ENCODE measurements at places on chromosomes 4 and X. TPM values are rescaled to one million over a fixed set of nuclear protein-coding genes. Genes with fewer than 3 reads are reported as not detected.

TLR7 gene
- total RNA-seq: not detected

SLC6A14 gene
- total RNA-seq: not detected

SPANXD gene
- total RNA-seq: not detected

FAM149A gene
- 1.1 TPM for total RNA-seq

RASL11B gene
- total RNA-seq: 0.08 TPM

NKAP gene
- total RNA-seq: 7.6 TPM

FGG gene
- 8.0 TPM for total RNA-seq

TENM3 gene
- total RNA-seq: 1.6 TPM

OPRPN gene
- not detected for total RNA-seq

ARX gene
- 0.38 TPM for total RNA-seq

NEXMIF gene
- total RNA-seq: not detected

OPHN1 gene
- 1.6 TPM for total RNA-seq

SATL1 gene
- total RNA-seq: not detected

HSFX4 gene
- 0.09 TPM for total RNA-seq
